Cerebellum (tissue), 4 donors: ENCODE measurements at places on chromosomes 6 and 20. TPM values are rescaled to one million over a fixed set of nuclear protein-coding genes. Genes with fewer than 3 reads are reported as not detected.

- DNase-seq: no peak
These were observed 41.7 kb downstream of the ALDH5A1 start for GRCh38 chr6:24536466-24536865.

DNA sequence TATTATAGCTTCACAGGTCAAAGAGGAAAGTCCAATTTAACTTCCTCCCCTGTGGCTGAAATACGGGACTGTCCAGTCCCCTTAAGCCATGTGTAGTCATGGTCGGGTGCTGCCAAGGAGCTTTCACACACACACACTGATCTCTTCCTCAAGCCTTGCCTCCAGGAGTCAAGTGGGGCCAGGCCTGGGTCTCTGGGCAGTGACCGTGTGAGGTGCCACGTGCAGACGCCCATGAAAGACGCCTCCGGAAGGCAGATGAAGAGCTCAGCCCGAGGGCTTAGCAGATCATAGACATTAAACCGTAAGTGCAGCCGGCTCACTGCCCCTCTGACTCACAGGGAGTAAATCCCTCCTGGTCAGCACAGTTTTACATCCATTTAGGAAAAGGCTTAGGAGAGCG lies 4.2 kb downstream of the GABRR2 start:
- no peak for DNase-seq

DNA sequence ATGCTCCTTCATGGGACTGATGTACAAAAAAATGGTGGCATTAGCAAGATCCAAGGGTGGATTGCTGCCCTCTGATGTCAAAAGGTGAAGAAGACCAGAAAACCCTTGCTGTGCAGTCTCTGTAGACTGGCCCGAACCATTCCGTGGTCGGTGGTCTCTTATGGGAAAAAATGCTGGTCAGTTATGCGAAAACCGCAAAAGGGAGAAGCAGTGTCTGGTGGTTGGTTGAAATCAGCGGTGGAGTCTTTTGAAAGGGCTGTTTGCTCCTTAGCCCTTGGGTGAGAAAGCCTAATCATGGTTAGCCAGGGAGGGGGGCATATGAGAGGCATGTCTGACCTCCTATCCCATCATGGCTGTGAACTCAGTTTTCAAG lies 108.1 kb downstream of the DTNBP1 start:
- DNase-seq: no peak

GRCh38 chr6:151101816-151102694 lies 137.7 kb upstream of the AKAP12 start:
- DNase-seq: no peak

- DNase-seq: no peak
These were observed 115.1 kb upstream of the FRMD1 start for GRCh38 chr6:168193816-168194721.

DNA sequence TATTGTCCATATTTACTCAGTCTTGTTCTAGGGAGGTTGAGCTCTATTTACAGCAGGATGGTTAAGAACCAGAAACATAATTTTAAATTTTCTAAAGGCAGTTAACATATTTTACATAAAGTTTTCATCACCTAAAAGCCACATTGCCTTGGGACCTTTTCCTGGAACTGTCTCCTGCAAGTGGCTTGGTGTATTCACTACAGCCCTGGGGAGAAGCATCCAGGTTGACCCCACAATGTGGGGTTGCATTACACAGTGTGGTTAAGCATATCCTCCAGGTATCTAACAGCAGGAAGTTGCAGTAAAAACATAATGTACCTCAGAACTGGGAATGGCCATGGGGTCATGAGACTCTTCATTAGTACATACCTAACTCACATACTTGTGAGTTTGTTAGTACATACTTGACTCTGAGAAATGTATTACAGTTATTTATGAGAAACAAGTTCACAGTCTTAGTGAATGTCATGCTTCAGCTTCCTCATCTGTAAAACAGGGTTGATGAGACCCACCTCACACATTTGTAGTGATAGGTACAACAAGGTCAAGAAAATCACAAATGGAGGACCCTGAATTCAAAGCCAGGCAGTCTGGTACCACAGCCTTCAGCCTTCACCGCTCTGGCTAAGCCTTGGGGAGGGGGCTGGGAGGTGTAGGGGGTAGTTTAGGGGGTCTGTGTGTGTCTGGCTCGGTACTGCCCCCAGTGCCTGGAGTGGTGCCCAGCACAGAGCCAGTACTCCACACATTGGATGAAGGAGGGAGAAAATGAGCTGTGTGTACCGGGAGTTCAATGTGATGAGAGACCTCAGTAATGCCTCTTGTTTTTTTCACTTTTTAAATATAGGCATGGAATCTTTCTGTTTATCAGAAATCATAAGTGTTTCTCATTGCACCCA lies 52.9 kb downstream of the KAT14 start:
- no peak for DNase-seq

GRCh38 chr6:139243536-139243935 lies 48.3 kb downstream of the TXLNB start:
- DNase-seq: no peak

- no peak for DNase-seq
These were observed 199.4 kb upstream of the ZNF184 start for GRCh38 chr6:27672113-27672799.

DNA sequence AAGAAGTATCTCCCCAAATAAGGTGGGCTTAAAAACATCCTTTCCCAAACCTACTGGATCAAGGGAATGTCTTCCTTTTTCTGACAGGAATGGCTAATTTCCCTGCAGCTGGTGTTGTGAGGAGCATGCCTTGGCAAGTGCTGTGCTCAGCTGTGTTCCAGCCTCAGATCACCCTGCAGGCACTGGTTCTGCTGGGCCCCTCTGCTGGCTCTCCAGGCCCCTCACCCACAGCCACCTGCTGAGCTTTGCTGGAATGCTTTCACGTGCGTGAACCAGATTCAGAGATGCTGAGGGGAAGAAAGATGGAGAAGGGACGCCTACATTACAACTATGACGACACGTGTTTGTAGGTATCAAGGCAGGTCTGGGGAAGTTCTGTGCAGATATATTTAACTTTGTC lies 71.3 kb upstream of the FOXC1 start:
- no peak for DNase-seq

- DNase-seq: no peak
These were observed 37.0 kb downstream of the RANBP9 start for GRCh38 chr6:13674533-13675190.

DNA sequence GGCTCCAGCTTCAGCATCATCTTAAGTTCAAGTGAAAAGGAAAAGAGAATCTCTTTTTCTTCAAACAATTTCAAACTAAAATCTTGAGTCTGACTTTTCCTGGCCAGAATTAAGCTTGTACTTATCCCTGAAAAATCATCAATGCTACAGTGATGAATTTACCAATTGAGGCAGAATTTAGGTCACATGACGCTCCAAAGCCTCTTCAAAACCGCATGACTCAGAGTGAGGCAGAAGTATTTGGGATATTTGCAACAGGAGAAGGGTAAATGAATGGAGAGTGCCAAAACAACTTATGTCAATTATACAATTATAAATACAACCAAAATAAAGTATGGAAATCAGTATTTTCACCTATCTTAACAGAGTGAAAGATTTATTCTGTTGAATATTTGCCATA lies 515.5 kb downstream of the COL12A1 start:
- no peak for DNase-seq

DNA sequence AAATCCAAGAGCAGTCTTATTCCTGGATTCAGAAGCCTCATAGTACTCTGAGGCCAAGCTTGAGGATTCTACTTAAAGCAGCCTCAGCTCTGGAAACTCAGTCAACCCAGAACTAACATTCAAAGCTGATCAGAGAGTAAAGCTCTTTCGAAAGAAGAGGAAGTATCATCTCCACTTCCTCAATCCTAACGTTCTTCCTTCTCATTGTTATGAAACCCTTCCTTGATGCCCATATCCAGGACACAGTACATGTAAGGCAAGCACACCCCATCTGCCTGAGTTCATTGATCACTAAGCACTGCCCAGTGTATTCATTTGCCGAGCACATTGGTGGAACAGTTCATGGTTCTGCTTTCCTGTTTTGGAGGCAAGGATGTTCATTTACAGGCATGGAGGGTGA lies at the start of gene IPCEF1:
TSS of gene IPCEF1 (minus strand) at position 114 of the 400 bp plus-strand sequence. CDS start 90,856 bp downstream, outside the sequence.
- no peak for DNase-seq

DNA sequence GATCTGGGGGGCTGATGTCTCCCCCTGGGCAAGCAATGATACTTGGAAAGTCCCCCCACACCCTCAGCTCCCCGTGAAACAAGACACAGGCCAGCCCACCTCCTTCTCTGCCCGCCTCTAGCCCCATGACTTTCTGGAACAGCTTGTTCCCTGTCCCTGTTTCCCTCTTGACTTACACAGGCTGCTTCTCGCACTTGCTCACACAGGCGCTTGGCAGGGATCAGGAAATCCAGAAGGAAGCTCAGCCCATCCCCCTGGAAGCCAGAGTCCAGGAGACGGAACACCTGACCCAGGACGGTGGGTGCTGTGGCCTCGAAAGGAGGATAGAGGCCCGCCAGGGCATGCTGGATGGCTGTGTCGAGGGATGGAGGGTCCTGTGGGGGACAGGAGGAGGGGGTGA lies 14.8 kb downstream of the KIAA1755 start:
- no peak for DNase-seq

DNA sequence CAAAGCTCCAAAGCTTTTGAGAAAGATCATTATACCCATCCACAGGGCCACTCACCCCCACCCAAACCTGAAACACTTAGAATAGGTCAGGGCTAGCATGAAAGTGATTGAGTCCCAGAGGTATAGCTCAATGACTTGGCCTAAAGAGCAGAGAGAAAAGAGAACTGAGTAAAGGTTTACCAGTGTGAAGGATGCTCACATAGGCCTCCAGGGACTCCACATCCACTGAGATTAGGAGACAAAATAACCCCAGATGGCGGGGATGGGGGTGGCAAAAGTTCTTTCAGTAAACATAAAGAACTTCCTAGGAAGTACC lies 12.2 kb downstream of the SAYSD1 start:
- no peak for DNase-seq

- DNase-seq: no peak
These were observed 50.0 kb upstream of the PLCB1 start for GRCh38 chr20:8082025-8082424.

GRCh38 chr6:44456070-44456965 lies 68.8 kb downstream of the CDC5L start:
- peak; percentile 19 for DNase-seq

DNA sequence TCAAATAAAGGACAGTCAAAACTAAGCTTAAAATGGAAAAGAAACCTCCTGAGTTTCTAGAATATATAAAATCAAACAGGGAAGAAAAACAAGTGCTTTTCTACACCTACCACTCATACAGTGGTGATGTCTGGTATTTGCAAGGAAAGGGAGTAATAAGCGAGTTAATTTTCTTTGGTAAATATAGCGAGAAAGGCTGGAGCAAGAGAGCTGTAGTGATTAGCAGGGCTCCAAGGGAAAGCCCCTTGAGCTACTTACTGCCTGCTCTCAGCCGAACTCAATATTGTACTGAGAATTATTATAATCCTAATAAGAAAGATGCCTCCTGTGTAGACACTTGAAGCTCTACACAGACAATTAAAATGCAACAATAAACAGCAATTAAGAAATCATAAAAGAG lies 296.3 kb downstream of the LAMA2 start:
- no peak for DNase-seq

- no peak for DNase-seq
These were observed 174.3 kb downstream of the TFAP2B start for GRCh38 chr6:50992704-50993625.

Gene HSF2
- total RNA-seq: 48.4 TPM

Gene HLA-DOA
- total RNA-seq: 1.1 TPM

Gene KIAA1755
- total RNA-seq: 5.6 TPM

Gene FAM83C
- total RNA-seq: not detected

Gene SCAF8
- total RNA-seq: 78.9 TPM

Gene MACROD2
- 58.1 TPM for total RNA-seq

Gene TFAP2C
- not detected for total RNA-seq
